Stimulated activated CD4-positive, alpha-beta T cell treated with anti-CD3 and anti-CD28 coated beads, Interleukin-1b, Interleukin-23, amount 100 ng/mL, for 24 hours (primary cell): ENCODE measurements at places on chromosomes 11 and 22.
A peak's percentile ranks its signal among the peaks of the same experiment; 100 is the strongest.

DNA sequence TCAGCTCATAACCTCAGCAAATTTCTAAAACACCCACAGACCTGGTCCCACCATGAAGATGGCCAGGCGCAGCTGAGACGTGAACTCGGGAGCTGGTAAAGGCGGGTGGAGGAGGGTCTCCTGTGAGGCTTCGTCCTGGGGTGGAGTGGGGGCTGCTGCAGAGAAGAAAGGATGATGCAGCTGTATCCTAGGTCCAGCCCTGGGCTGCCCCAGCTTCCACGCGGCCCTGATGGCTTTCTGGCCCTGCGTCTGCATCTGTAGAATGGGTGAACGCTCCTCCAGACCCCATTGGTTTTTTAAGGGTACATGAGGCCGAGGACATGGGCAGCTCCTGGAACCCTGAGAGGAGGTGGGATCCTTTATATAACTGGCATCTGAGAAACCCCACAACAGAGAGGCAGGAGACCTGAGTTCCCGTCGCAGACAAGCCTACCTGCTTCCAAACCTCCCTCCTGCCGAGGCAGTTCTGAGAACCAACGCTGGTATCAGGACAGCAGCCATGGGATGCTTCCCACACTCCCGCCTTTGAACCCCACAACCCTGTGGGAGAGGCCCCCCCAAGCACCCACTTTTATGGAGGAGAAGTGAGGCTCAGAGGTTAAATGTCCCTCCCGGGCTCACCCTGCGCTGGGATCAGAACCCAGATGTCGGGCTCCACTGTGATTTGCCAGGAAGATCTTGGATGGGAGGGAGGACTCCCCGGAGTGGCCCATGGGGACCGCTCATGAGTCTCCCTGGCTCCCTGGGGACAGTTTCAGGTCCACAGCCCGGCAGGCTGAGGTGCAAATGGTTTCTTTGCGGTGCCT is 55.2 kb upstream of the FGF3 start:
- DNase-seq, result no peak

GRCh38 chr22:19523240-19524169 is 705 bp downstream of the CLDN5 start:
- DNase-seq, result no peak

DNA sequence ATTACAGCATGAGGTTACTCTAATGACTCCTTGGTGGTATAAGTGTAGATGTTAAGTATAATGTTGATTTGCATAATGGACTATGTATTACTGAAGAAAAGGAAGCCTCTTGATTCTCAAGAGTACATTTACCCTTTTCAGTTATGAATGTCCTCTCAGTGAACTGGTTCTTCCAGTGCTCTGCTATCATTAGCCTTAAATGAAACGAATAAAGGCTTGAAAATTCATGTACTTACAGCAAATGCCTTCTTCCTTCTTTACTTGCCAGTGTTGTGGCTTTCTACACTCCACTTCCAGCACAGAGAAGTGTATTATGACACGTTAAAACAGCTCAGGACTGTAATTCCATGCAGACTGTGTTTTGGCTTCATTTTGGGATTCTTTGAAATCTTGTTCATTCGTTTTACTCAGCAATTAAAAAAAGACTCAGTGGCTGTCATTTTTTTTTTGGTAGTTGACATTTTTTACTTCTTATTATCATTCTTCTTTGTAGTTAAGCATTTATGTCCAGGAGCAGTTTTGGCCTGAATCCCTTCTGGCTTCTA is 96.9 kb downstream of the MTMR3 start:
- DNase-seq, result no peak

GRCh38 chr11:59151761-59152160 is 9.1 kb downstream of the FAM111A start:
- DNase-seq, result no peak

GRCh38 chr11:2216400-2217064 is 44.9 kb upstream of the TH start:
- no peak for DNase-seq

- DNase-seq, result peak; percentile 37
Measured at GRCh38 chr11:2194877-2195755, 23.5 kb upstream of the TH start.

DNA sequence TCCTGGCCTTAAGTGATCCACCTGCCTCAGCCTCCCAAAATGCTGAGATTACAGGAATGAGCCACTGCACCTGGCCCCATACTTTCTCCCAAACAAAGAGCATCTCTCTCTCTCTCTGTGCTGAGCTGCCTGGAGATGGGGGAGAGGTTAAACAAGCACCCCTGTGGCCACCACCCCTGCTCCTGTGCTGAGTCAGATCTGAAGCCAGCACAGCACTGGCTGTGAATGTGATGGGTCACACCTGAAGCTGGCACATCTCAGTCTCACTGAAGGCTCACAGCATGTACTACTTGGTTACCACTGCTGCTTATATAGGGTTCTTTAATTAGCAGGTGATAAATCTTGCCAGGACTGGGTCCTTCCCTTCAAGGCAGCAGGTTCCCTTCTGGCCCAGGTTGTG is 10.8 kb upstream of the WEE1 start:
- no peak for DNase-seq

DNA sequence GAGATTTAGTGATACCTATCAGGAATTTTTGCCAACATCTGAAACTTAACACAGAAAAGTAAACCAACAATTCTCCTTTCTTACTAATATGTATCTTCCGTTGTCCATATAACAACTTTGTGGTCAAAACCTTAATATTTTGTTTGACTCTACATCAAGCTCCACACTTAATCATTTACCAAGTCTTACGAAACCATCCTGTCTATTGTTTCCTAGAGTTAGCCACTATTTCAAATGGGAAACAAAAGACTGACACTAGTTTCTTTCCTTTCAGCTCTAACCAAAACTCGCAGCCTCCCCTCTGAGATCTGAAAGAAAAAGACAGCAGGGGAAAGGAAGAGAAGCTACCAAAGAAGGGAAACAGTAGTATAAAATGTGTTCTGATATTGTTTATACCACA is 26.5 kb upstream of the PRDM10 start:
- DNase-seq, result no peak

DNA sequence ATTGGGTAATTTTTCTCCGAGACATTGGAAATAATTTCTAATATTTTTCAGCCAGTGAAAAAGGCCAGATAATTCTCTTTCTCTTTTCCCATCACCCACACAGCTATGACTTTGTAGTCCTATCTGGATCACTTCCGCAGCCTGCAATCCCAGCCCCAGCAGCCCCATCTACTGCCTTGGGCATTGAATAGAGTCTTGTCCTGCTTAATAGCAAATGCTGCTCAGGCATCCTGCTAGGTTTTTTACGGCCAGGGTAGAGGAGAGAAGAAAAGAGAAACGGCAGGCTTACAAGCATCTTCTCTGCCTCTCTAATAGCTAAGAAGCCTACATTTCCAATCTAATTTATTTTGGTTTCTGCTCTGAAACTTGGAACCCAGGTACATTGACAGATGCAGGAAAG is 154.3 kb upstream of the B3GAT1 start:
- DNase-seq, result no peak

- no peak for DNase-seq
Measured at GRCh38 chr11:71334191-71334590, 81.8 kb upstream of the SHANK2 start.

DNA sequence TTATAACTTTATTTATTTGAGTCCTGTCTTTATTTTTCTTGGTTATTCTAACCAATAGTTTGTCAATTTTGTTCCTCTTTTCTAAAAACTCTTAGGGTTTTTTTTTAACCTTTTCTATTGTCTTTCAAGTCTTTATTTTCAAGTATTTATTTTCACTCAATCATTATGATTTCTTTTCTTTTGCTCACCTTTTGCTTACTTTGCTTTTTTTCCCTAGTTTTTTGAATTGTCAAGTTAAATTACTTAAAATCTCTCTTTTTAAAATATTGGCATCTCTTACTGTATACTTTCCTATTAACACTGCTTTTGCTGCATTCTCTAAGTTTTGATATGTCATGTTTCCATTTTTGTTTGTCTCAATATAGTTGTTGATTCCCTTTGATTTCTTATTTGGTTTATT is 396.8 kb upstream of the CCDC179 start:
- no peak for DNase-seq

GRCh38 chr11:64856382-64857227 is 12.2 kb upstream of the CDC42BPG start:
- DNase-seq, result no peak

GRCh38 chr11:75326439-75326810 is 25.0 kb downstream of the ARRB1 start:
- no peak for DNase-seq

DNA sequence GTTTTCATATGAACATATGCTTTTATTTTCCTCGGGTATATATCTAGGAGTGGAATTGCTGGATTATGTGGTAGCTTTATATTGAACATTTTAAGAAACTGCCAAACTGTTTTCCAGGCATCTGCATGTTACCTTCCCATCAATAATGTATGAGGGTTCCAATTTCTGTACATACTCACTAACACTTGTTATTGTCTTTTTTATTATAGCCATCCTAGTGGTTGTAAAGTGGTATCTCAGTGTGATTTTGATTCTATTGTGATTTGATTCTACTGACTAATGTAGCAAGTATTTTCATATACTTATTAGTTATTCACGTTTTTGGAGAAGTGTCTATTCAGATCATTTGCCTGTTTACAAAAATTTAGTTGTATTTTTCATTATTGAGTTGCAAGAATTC is 2.0 kb downstream of the ANO5 start:
- no peak for DNase-seq

DNA sequence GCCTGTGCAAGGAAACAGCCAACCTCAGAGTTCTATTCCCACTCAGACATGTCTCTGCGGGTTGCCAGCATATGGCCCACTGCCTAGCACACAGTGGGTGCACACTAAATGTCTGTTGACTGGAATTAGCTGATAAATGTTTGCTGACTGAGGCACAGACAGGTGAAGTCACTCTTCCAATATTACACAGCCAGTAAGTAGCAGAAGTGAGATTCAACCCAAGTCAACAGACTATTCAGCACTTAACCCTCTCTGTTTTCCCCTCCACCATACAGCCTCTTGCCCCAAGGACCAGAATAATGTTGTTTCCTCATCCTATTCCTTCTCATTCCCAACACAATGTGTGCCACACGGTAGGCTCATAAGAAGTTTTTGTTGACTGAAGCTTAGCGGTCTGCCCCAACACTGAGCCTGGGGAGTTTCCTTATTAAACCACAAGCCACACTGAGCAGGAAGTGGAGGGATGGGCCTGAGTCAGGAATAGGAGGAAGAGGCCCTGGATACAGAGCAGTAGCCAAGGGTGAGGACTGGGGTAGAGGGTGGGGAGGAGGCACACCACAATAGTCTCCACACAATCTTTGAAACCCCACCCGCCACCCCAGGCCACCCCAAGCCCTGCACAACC is 15.7 kb upstream of the IL10RA start:
- no peak for DNase-seq

DNA sequence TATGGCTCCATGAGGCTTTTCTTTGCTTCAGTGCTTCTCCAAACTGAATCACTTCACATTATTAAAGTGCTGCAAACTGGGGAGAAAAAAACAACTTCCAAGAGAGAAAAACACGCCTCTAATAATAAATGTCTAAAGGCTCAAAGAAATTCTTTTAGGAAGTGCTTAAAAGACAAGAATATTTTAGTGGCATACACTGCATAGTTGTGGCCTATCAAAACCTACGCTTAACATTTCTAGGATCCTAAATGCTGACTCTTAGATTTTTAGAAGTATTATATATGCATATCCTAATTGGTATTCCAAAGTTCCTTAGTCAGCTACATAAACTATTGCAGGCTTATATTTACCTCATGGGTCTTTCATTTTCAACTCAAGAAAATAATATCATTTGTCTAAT is 879.0 kb upstream of the CCDC90B start:
- DNase-seq, result no peak

- DNase-seq, result no peak
Measured at GRCh38 chr11:86737737-86738136, 62.6 kb upstream of the PRSS23 start.

GRCh38 chr11:129779342-129779741 is 36.3 kb upstream of the TMEM45B start:
- DNase-seq, result no peak

GRCh38 chr11:17263769-17264168 is 12.8 kb upstream of the NUCB2 start:
- DNase-seq, result no peak

DNA sequence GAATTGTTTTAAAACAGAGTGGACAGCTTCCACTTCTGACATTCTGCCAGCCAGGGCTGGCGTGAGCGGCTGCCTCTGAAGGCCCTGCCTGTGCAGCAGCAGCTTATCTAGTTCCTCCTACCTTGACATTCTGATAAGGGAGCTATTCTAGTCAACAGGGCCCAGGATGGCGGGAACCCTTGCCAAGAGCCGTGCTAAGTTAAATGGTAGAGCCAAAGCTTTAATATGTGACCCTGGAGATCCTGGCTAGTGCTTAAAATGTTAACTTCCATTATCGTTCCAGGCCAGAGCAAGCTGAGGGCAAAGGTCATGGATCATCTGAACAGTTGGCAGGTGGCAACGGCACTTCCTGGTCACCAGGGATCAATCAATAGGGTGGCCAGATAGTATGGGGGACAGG is 3.5 kb downstream of the KCNJ5 start:
- DNase-seq, result no peak

DNA sequence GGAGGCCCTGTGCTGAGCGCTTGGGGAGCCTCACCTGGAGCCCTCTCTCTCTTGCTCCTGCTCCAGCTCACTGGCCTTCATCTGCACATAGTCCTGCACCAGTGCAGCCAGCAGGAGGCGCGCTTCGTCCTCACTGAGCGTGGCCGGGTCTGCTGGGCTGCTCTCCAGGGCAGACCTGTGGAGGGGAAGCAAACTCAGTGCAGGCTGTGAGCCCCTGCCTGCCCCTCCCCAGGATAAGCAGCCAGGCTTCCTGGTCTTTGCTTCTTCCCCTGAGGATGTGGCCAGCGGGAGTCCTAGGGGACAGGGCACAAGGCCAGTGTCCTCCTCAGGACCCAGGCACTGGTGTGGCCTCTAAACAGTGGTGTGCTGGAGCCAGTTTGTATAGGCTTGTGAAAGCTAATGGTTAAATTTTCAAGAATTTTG is 2.2 kb downstream of the CALCA start:
- DNase-seq, result peak; percentile 61
